ENCODE measurements at places on chromosomes 16 and 17.

GRCh38 chr16:68408967-68409366 lies 39.3 kb downstream of the SMPD3 start:
- DNase-seq = no peak

GRCh38 chr17:4368341-4368740 lies 1.9 kb upstream of the UBE2G1 start:
- DNase-seq = no peak

DNA sequence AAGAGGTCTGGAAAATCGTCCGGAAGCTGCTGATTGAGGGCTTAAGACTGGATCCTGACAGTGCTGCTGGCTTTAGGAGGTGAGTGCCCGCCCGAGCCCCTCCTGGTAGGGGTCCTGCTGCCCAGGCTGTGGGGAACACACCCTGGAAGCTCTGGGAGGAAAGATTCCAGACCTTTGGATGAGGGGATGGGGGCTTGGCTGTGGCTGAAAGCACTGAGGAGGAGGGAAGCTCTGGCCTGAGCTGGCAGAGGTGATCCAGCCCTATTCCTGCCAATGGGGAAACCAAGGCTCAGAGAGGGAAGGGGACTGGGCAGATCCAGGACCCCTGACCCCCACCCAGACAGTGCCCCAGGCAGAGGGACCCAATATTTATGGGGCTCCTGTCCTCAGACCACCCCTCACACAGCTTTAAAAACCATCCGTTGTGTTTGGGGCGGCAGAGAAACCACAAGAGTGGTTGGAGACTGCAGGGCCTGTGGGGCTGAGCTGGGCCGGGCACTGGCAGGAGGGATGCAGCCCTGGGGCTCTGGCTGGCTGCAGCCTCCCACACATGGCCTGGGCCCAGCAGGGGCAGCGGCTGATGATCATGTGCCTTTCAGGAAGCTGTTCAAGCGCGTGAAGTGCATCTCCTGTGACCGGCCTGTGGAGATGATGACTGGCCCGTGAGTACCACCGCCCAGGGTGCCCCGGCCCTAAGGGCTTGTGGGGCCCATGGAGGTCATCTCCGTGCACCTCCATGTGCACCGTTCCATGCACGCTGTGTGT lies 22.8 kb downstream of the UBALD1 start:
- DNase-seq = no peak

DNA sequence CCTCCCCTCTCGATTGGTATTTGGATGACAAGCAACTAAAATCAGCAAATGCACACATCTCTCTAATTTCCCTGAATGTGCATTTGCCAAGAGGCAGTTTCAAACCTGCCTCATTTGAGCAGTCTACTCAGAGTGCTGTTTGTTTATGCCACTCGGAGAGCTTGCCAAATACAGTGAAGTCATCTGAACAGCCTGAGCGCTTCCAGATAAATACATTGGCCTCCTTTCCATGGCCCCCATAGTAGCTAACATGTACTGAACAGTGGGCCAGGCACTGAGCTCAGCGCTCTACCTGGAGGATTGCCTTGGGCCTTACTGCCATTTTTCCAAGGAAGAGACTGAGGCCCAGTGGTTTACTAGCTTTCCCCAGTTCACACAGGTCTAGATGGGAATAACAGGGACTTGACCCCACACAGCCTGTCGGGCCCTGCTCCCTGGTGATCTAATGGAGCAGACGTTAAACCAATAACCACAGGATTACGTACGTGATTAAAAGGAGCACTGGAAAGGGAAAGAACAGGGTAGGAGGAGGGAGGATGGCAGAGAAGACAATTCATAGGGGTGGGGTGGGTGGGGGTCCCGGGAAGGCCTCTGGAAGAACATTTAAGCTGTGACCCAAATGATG lies 18.7 kb upstream of the ANKRD40CL start:
- DNase-seq = no peak

- DNase-seq = no peak
These were observed 86.1 kb downstream of the UTP18 start for GRCh38 chr17:51346218-51346982.

GRCh38 chr17:17349724-17350106 lies 46.5 kb downstream of the NT5M start:
- no peak for DNase-seq

DNA sequence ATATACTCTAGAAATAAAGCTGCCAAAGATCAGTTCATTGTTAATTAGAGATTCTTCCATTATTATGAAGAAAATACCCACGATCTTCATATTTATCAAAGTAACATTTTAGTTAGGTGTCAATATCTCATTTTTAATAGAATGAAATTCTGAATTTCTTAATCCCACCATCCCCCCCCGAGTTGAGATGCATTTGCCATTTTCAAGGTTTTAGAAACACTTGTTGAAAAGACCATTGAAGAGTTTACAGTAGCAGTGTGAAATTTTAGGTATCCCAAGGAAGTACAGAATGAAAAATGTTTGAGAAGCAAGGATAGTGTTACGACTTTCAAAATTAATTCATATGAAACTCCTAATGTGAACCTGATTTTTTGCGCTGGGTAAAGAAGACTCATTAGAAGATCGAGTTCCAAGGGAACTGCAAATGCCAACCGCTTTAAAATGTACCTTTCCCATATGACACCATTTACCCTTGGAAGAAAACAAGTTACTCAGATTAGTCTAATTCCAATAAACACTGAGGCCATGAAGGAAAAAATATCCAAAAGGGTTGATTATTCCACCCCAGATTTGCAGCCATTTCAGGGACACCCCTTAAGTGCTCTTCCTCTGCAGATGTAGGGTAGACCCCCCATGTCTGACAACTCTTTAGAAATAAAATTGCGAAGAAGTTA lies 731 bp downstream of the IKZF3 start:
- no peak for DNase-seq

DNA sequence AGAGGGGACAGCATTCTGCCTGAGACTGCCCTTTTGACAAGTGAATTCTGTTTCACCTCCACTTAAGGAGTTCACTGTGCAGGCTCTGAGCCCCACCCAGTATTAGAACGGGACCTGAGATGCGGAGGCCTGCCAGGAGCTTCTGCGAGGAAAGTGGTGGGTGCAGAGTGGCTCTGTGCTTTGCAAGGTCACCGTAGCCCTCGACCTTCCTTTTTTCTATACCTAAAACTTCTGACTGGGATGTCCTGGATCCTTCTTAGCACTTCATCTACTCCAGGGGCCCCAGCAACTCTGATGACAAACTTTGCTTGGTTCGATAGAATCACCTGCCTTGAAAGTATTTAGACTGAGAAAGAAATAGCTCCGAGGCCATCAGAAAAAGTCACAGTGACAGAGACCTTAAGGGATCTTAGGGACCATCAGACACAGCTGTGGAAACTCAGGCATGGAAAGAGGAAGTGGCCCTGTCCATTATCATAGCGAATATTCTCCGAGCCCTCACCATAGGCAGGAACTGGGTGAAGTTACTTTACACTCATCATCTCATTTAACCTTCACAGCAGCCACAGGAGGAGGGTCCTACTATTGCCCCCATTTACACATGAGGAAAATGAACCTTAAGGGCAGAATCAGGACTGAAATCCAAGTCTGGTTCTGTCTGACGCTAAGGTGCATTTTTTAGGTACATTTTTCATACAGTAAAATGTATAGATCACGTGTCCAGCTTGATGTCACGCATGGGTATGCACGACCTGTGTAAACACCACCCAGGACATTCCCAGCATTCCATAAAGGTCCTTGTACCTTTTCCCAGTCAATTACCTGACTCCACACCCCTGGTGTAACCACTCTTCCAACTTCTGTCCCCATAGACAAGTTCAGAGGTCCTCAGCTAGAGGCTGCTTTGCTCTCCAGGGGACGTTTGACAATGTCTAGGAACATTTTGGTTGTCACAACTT lies 676 bp upstream of the KRT13 start:
- no peak for DNase-seq

DNA sequence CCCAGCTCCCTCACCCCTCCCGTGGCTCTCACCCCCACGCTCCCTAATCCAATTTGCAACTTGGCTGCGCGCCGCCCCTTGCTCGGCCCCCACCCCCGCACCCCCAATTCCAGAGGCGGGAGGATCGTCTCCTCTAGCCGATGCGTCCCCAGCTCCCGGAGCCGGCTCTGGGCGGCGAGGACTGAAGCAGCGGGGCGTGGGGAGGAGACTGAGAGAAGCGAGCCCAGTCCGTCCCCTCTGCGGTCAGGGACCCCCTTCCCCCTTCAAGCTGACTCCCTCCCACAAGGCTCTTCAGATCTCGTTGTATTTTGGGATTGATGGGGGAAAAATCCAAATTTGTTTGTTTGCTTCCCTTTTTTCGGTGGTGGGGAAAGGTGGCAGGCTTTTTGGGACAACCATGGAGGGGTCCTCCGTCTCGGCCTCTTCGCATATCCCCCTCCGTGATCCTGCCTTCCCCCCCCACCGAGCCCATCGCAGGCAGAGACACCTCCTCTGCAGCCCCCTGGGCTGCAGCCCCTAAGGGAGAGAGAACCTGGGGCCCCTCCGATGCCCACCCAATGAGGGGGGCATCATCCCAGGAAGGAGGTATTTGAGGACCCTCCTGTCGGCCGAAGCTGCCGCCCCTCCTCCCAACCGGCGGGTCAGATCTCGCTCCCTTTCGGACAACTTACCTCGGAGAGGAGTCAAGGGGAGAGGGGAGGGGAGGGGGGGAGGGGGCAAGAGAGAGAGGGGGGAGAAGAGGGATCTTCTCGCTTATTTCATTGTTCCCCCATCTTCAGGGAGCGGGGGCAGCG lies 466 bp downstream of the NEUROD2 start:
- no peak for DNase-seq

DNA sequence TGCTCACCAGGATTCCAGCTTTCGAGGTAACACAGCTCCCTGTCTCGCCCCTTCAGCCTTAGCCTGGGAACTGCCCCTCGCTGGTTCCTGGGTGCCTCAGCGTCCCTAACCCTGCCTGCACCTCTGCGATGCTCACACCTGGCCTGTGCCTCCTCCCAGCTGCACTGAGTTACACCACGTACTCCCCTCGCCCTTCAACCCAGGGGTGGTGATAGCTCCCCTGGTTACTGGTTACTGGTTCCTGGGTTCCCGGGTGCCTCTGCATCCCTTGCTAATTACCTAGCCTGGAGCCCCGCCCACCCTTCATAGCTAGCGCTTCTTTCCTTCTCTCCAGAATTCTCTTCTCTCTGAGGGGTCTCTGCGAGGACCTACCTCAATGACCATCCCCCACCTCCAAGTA lies 65.3 kb upstream of the PLCG2 start:
- no peak for DNase-seq

DNA sequence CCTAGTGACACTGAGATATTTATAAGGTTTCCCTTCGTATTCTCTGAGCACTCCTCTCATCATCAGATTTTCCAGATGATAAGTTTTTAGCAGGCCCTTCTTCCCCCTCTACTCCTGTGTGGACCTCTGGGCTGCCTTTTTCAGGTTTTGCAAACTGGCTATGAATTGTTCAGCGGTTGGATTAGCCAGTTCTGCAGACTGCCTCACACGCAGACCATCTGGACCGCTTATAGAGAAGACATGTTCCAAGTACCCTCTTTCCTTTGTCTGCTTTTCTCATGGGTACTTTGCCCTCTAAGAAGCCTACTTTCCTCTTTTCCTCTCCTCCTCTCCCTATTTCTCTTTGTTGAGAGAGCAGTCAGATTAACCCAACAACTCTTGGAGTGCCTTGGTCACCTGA lies 111.6 kb downstream of the GRIN2A start:
- DNase-seq = no peak

GRCh38 chr16:820748-821147 lies 20.2 kb upstream of the GNG13 start:
- no peak for DNase-seq

GRCh38 chr16:85935974-85936760 lies 37.2 kb downstream of the IRF8 start:
- DNase-seq = peak; percentile 79

DNA sequence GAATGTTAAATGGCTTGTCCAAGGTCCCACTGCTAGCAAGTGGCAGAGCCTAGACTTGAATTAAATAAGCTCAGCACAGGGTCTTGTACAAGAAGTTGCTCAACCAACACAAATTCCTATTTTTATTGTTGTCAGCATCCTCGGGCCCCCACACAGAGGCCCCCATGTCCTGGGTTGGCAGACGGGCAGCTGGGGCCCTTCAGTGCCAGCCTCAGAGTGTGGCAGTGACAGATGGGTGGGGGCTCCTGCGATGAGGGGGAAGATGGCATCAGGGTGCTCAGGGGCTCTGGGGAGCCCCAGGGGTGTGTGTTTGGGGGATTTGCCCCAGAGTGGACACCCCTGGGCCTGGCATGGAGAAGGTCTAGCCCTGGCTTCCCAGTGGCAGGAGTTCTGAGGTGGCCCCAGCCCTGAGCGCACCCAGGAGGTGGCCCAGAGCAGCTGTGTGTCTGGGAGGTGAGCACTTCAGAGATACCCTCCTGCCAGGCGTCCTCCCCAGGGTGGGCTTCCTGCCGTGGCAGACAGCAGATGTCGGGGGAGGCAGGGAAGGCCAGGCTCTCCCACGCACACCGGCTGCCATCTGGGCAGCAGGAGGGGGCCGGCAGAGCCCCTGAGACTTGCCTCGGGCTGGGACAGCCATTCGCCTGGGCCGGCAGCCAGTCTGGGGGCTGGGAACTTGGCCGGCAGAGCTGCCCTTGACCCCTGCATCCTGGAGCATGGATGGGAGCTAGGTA lies 150.8 kb downstream of the C16orf78 start:
- DNase-seq = no peak

DNA sequence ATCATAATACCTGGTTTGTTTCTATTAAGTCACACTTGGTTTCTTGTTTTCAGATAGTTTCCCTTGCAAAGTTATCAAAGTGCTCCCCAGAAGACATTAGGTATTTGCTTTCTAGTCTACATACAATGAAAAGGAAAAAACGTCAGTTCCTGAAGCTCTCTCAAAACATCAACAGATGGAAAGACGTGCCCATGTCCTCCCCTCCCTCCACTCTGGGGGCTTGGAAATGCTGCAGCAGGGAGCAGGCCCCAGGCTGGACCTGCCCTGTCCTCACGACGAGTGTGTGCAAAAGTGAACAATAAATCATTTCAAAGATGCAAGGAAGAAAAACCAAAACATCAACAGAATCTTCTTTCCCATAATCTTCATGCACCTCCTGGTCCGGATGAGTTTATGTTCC lies 118.5 kb downstream of the USP22 start:
- DNase-seq = no peak

DNA sequence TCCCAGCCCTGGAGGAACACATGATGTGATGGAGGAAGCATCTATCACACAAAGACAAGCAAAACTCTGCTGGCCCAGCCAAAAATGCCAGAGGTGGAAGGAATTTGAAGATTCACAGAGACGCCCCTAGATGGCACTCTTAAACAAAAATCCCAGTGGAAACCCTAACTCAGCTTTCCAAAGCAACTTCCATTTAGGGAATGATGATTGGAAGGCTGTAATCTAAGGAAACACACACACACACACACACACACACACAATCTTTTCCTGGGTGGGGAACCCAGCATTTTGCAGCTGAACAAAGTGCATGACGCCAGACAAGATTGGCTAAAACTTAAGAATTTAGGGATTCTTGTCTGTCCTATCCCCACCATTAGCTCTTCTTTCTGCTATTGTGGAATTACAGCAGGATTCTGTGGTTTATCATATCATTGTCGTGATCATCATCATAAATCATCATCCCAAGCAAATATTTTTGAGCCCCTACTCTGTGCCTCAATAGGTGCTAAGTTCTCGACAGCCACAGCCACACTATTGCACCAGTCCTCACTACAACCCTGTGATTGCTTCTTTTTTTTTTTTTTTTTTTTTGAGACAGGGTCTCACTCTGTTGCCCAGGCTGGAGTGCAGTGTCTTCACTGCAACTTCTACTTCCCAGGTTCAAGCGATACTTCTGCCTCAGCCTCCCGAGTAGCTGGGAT lies 1.6 kb upstream of the LDAF1 start:
- DNase-seq = no peak
